ENCODE measurements at places on chromosomes 11 and 22.

DNA sequence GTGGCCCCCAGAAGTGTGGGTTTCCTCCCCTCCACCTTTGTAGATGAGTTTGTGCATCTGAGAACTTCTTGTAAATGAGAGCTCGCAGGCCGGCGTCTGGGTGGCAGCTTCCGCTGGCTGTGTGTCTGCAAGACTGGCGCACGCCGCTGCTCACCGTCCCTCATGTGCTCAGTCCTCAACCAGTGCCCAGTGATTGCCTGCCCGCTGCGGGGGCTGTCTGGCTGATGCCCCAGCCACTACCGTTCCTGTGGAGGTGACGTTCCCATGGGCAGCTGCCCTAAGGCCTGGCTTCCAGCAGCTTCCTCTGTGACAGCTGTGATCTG, 8.8 kb downstream of the TBX1 start:
- DNase-seq = no peak

- no peak for DNase-seq
Observed at GRCh38 chr11:73396985-73397384, 20.8 kb downstream of the RELT start.

GRCh38 chr11:131904756-131905155, 534.3 kb downstream of the NTM start:
- DNase-seq = no peak

DNA sequence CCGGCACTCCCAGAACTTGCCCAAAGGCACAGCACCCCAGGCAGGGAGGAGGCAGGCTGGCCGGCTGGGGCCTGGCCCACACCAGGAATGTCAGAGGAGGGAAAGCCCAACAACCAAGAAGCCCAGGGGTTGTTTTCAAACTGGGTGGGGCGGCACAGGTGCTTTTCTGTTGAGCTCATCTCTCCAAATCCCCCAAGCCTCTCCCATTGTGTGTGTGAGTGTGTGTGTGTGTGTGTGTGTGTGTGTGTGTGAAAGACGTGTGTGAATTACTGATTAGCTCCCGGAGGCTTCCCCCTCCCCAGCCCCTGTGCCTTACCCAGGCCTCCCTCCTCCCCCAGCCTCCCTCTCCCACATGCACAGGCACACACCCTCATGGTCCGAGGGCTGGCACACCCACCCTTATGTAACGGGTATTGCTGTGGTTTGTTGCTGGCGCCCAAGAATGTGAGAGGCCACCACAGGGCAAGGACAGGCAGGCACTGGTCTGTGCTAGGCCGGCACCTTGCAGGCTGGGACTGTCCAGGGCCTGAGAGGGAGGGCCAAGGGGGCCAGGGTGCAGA, 15.9 kb downstream of the TRIM29 start:
- DNase-seq = no peak

GRCh38 chr11:94629741-94630140, 62.6 kb downstream of the PIWIL4 start:
- no peak for DNase-seq

GRCh38 chr11:119421351-119421750, 1.6 kb downstream of the THY1 start:
- DNase-seq = no peak

- no peak for DNase-seq
Observed at GRCh38 chr11:12113294-12113693, 2.9 kb downstream of the MICAL2 start.

GRCh38 chr22:50169774-50170341, 673 bp upstream of the PANX2 start:
- peak; percentile 37 for DNase-seq

- no peak for DNase-seq
Observed at GRCh38 chr11:61069427-61069826, 32.9 kb upstream of the CD5 start.

- DNase-seq = no peak
Observed at GRCh38 chr11:6523253-6523652, 26.2 kb downstream of the DNHD1 start.

DNA sequence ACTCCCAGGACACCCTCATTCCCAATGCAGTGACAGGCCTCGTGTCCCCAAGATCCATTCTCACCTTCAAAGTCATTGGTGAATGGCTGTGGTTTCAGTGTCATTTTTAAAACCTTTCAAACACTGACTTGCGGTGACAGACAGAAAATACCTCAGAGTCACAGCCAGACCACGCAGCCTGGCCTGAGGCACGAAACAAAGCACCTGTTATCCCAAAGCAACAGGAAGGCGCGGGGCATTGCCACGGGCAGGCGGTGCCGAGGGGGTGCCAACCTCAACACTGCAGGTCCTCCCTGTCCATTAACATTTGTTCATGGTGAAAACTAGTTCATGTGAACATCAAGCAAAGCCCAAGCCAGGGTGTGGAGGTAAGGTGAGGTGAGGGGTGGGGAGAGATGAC, 38.2 kb downstream of the RPUSD4 start:
- no peak for DNase-seq

DNA sequence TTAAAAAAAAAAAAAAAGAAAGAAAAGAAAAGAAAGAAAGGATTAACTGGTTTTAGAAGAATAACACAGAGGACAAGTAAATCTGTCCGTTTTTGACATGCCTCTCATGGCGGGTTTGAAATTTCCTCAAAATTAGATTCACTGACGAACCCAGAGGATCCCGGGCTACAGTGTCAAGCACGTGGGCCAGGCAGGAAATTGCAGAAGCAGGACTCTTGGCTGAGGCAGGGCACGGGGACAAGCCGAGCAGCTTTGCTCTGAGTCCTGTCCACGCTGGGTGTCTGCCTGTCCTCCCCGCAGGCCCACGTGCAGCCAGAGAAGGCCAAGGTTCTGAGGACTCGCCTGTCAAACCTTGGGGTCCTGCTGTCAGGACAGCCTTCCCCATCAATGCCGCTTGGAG, 24.7 kb downstream of the GAL start:
- no peak for DNase-seq

- DNase-seq = no peak
Observed at GRCh38 chr11:95297680-95298452, 66.9 kb upstream of the SESN3 start.

DNA sequence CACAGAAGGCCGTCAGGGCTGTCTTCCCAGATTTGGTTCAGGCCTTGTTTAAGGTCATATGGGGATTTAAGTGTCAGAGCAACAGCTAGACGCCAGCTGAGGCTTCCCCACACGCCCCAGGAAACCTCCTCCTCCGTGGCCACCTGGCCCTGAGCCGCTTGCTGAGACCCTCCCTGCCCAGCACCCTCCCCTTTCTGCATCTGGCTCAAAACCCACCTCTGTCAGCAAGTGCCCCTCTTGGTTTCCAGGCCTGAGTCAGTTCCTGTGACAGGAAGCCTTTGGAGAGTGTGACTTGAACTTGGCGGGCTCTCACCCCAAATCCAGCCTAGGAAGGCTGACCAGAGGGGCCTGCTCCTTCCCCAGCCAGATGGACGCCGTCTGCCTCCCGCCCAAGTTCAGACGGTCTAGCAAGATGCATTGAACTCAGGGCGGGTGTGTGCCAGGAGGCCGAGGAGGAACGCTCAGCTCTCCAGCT, 561 bp downstream of the FXYD2 start:
- no peak for DNase-seq

- DNase-seq = no peak
Observed at GRCh38 chr11:76795936-76796441, 12.8 kb downstream of the TSKU start.

DNA sequence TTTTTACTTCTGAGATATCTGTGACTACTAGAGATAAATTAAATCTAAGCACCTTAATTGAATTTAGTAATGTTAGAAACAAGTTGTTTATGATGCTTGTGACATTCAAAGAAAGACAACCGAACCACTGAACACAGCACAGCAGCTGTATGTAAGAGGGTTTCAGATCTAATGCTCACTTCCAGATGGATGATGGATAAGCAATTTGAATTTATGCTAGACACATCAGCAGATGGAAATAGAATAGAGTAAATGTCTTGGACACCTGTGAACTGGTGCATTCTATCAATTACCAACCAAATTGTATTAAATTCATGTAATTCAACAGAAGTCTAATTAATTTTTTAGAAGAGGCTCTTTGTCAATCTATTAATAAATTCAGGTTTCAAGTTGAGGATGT, 306.3 kb downstream of the CNTN5 start:
- no peak for DNase-seq

DNA sequence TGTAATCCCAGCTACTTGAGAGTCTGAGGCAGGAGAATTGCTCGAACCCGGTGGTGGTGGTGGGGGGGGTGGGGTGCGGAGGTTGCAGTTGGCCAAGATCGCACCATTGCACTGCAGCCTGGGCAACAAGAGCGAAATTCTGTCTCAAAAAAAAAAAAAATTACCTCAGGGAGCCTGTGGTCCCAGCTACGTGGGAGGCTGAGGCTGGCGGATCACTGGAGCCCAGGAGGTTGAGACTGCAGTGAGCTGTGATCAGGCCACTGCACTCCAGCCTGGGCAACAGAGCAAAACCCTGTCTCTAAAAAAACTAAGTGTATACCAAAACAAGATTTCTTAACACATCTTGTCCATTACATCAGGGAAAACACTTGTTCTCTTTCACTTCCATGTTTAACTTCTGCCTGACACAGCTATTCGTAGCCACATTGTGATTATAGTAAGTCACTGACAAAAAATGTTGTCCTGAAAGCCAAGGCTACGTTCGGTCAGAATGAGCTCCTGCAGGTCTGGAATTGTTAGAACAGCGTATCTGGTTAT, 1.4 kb downstream of the TMEM80 start:
- no peak for DNase-seq

GRCh38 chr11:86548271-86548917, 124.0 kb downstream of the ME3 start:
- DNase-seq = no peak

GRCh38 chr11:91773090-91773489, 451.5 kb upstream of the FAT3 start:
- DNase-seq = no peak

GRCh38 chr11:61826930-61827570, 1.1 kb upstream of the FADS2 start:
- DNase-seq = no peak

DNA sequence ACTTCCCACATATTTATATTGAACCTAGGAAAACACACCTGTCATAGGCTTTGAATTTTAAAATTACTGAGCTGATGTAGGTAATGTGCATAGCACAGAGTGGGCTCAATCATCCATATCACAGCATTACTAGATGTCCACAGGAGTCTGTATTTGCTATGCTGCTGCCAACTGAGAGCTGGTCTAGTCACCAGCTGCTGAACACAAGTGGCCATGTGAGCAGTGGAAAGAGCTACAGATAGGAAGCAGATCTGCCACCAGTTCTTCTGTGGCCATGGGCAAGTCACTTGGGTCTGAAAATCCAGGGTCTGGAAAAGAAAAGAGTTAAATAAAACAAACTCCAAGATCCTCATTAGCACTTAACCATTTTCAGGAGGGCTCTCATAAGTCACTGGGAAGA, 91.8 kb downstream of the APIP start:
- no peak for DNase-seq

GRCh38 chr22:23844739-23845202, 6.0 kb upstream of the DERL3 start:
- DNase-seq = no peak

GRCh38 chr22:32218470-32218869, 13.6 kb upstream of the RFPL2 start:
- DNase-seq = no peak

DNA sequence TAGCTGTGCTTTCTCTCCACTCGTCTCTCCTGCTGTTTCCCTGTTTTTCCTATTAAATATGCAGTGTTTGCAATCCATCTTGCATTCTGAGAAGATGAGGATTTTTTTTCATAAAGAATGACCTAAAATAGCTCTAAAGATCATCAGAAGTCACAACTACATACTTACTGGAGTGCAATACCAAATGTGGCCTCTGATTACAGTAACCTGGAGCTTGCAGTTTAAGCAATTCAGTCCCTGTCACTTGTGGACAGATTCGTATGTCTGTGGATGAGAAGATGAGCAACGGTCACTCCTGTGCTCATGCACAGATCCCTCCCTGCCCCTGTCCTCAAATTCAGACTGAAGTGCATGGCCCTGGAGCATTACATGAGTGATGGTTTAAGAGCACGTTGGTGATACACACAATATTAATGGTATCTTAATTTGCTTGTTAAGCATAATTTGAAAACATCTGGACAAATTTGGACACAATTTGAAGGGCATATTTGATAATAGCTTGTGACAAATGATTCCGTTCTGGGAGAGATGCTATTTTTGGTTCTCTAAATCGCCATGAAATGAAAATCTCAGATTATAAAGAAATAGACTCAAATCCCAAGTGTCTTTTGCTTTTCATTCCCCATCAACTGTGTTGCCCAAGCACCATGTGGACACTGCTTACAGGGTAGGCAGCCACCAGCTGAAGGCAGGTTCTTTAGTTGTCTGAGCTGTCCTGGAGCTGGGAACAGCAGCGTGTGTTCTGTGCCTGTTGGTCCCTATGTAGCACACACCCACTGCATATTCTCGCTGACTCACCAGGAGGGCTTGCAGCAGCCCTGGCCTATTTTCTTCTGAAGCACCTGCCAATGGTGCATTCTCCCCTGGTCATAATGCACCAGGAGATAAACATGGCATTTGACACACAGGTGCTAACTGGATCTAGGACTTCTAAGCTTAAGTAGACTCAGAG, 32.6 kb upstream of the PRAME start:
- no peak for DNase-seq
